ENCODE measurements at places on chromosomes 12 and 14.

DNA sequence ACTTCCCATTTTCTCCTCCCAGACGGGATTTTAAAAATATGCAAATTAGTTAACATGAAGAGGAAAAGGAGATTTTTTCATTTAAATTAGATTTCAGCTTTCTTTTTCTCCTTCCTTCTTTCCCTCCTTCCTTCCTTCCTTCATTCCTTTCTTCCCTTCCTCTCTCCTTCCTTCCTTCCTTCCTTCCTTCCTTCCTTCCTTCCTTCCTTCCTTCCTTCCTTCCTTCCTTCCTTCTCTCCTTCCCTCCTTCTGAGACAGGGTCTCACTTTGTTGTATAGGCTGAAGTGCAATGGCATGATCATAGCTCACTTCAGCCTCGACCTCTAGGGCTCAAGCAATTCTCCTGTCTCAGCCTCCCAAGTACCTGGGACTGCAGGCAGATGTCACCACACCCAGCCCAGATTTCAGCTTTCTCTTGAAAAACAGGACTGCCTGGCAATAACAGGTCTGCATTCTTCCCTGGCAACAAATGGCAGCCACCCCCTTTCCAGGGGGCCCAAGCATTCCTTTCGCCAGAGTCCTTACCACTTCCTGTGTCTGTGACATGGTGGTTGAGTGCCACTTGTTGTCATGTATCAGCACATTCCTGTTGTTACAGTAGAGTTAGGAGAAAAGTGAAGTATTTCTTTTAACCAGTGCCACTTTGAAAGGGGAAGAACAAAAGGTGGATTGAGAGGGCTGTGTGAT lies 119.1 kb downstream of the PTPN11 start:
- DNase-seq = no peak

- no peak for DNase-seq
Measured at GRCh38 chr12:2344885-2345284, 292.1 kb downstream of the CACNA1C start.

- no peak for DNase-seq
Measured at GRCh38 chr14:100424504-100425428, 101.6 kb downstream of the SLC25A47 start.

GRCh38 chr12:6775185-6776174 lies 3.2 kb downstream of the LAG3 start:
- no peak for DNase-seq

DNA sequence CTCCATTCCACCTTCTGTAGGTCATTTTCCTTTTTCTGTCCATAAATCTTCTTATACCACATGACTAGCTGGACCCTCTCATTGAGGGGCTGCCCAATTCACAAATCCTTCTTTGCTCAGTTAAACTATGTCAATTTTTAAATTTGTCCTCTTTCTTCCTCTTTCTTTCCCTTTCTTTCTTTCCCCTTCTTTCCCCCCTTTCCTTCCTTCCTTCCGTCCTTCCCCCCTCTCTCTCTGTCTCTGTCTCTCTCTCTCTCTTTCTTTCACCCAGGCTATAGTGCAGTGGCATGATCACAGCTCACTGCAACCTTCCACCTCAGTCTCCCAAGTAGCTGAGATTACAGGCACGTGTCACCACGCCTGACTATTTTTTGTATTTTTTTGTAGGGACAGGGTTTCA lies 47.1 kb upstream of the TMEM263 start:
- no peak for DNase-seq

DNA sequence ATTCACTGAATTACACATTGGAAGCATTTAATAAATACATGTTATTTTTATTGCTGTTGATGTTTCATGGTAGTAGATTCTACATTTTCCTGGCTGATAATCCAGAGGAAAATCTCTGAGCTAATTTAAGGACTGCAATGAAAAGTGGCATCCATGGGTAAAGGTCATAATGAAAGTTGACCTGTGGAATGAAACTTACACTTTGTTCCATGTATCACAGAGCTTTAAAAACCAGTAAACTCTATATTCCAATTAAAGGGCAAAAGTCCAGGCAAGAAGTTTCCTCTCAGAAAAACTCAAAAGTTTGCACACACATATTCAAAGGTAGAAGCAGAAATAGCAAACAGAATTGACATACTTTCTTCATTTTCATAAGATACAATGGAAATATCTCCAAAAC lies 44.8 kb upstream of the MYF6 start:
- DNase-seq = no peak

DNA sequence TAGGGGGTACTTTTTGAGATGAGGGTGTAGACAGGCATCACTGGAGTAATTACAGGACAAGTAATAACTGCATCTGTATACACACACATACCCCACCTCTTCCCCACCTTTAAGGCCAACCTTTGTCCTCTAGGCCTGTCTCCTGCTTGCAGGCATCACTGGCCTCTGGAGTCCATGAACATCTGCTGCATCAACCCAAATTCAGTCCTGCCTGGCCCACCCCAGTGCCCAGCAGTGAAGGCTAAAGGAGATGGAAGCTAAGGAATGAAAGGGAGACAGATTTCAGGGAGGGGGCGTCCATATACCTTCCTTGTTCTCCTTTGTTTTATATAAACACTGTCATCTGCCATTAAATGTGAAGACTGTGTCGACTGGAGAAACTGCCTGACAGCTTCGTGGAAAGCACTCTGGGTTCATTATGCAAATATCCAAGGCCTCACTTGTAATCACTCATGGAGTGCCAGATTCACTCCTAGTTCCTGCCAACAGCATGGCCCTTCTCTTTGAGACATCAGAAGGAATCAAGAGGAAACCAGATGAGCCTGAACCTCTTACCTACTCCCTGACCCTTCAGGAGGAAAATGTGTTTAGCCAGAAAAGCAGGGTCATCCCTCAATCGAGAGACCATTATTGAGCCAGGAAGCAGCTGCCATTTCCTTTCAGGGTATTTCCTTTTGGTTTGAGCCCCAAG lies 64.4 kb downstream of the SERPINA3 start:
- DNase-seq = no peak
